ENCODE measurements at places on chromosomes 7 and 10.

GRCh38 chr10:20877986-20878983 lies 18.8 kb downstream of the NEBL start:
- peak; percentile 65 for DNase-seq

- DNase-seq = peak; percentile 63
These were observed 229.5 kb upstream of the FZD1 start for GRCh38 chr7:91034459-91035368.

DNA sequence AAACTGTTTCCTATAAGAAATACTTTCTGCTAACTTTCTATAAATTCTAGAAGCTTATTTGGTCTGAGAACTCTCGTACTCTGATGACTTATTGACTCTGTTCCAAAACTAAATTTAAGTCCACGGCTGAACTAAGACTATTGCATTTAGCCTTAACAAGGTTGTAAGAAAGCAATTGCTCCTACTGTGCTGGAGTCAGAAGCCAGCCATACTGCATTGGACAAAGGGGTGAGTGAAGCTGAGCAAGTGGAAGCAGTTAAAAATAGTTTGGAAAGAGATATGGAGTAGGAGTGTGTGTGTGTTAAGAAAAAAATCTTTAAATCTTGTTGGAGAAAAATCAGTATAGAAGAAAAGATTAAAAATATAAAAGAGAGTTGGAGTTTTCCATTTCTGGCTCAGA lies 1360.1 kb upstream of the CELF2 start:
- DNase-seq = no peak

DNA sequence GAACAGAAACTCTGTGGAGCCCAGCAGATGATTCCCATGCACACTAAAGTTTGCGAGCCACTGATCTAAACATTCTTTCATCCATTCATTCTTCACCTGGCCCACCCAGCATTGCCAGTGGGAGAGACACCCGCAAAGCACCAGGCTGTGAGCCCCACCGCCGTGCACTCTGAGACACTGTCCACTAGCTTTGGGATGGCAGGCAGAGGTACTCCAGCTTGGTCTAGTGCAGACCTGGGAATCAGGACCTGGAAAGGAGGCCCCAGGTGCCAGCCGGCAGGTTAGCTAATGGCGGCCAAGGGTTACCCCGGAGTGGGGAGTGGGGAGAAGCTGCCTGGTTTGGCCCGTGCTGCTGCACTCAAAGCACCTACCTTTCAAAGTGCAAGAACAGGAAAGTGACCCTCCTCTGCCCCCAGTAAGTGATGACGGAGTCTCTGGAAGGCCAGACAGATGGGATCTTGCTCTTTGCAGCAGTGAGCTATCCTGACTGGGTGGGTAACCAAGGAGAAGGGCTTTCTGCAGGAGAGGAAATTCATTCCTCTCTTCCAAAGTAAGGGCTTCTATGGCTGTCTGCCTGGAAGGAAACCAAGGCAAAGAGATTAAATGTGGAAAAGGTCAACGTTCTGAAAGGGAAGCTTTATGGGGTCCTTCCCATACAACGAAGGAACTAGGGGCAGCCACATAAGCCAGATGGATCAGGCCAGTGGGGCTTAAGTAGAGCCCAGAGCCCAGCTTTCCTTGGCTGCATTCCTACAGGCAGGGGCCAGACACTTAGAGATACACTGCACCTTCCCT lies 74.2 kb upstream of the LRRC4 start:
- no peak for DNase-seq

GRCh38 chr10:43692051-43692825 lies 43.6 kb upstream of the ZNF32 start:
- DNase-seq = no peak

GRCh38 chr10:129949891-129950291 lies 14.2 kb downstream of the EBF3 start:
- DNase-seq = no peak

GRCh38 chr7:47808321-47808720 lies 139.9 kb downstream of the PKD1L1 start:
- DNase-seq = no peak

- DNase-seq = no peak
These were observed 166.7 kb downstream of the POU6F2 start for GRCh38 chr7:39144420-39144819.

- DNase-seq = no peak
These were observed 67.0 kb downstream of the ATE1 start for GRCh38 chr10:121860810-121861209.

- DNase-seq = no peak
These were observed 207.1 kb upstream of the GHITM start for GRCh38 chr10:83932245-83932644.

DNA sequence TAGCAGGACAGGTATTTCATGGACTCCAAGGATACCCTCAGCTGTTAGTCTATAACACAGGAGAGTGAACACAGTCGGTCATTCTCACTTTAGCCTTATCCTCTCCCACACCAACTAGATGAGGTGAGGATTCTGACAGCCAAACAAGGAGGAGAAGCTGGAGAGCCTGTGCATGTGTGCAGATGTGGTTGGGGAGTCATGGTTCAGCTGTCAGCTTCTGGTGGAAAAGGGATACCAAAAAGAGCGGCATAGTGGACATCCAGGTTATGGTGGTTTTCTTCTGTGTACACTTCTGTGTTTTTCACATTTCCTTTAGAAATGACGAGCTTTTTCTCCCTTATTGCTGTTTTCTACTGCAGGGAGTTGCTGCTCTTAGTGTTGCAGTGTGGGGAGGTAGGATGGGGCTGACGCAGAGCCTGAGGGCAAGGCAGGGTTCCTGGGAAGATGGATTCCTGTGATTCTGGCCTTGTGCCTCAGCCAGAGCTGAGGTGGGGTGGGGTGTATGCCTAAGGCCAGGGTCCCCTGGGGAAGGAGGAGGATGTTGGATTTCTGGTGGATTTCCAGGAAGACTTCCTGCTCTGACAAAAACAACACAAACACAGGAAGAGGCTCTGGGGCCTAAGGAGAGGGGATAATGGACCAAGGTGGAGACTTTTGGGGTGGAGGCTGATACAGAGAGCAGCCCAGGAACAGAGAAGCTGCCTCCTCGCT lies 26.6 kb downstream of the PLAU start:
- peak; percentile 49 for DNase-seq

DNA sequence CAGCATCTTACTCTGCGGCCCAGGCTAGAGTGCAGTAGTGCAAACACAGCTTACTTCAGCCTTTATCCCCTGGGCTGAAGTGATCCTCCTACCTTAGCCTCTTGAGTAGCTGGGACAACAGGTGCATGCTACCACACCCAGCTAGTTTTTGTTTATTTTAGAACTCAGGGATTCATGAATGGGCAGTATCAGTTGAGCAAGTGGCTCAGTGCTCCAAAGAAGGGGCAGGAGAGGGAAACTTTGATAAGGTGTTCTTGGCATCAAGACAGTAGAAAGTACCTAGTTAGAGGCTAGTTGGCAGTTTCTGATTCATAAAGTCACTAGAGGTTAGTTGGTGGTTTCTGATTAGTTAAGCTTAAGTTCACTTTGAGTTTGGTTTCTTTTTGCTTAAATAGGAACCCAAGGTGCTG lies 18.4 kb downstream of the TRIM24 start:
- DNase-seq = no peak

- no peak for DNase-seq
These were observed 507.8 kb upstream of the MKI67 start for GRCh38 chr10:128633864-128634540.

GRCh38 chr10:16992611-16993119 lies 136.9 kb downstream of the CUBN start:
- no peak for DNase-seq

DNA sequence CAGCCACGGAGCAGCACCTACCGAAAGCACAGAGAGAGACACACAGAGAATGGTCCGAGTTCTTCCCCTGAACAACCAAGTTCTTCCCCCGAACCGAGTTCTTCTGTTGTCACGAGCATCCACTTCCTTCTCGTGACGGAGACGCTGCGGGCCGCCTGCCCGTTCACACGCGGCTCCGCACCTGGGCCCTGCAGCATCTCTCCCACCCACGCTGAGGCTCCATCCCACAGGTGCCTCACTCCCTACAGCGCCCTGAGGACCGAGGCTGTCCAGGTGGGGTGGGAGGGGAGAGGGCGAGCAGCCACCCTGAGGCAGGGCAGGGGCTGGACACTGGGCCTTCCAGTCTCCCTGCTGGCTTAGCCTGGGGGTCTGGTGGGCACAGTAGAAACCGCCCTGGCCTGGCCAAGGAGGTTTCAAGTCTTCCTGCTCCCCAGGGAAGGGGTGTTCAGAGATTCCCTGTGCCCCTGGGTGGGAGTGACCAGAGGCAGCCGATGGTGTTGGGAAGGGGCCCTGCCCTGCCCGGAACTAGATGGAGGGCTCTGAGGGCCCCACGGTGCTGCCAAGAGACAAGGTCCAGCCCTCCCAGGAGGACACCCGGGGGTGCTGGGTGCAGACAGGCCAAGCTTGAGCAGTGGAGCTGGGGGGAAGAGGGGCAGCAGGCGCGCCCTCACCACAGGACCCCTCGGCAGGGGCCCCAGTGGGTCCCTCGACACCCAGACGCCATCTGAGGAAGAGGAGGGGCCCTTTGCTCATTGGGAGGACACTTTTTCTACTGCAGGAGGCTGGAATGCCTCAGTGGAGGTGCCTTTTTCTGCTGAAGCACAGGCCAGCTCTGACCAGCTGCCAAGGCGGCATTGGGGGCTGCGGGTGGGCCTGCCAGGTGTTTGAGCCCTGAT lies 5.2 kb upstream of the NKX6-2 start:
- no peak for DNase-seq

GRCh38 chr7:38539477-38540081 lies 91.6 kb downstream of the AMPH start:
- DNase-seq = no peak

DNA sequence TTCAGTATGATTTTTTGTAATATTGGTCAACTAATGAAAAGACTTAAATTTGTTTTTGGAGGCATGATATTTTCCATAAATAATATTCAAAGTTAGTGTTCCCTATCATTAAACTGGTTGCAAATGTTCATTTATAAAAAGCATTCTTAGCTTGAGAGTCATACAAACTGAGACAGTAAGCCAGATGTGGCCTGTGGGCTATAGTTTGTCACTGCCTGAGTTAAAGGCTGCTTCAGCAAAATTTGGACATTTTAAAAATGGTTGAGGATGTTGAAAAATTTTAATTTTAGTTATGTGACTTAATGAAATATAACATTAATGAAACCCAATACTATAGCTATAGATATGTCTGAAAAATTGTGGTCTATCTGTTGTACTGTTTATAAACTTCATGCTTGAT lies 180.2 kb upstream of the CACNA2D1 start:
- DNase-seq = no peak

- no peak for DNase-seq
These were observed 45.6 kb downstream of the SORCS1 start for GRCh38 chr10:107118866-107119265.

- DNase-seq = no peak
These were observed 87.2 kb upstream of the LRRTM3 start for GRCh38 chr10:66838656-66839055.

DNA sequence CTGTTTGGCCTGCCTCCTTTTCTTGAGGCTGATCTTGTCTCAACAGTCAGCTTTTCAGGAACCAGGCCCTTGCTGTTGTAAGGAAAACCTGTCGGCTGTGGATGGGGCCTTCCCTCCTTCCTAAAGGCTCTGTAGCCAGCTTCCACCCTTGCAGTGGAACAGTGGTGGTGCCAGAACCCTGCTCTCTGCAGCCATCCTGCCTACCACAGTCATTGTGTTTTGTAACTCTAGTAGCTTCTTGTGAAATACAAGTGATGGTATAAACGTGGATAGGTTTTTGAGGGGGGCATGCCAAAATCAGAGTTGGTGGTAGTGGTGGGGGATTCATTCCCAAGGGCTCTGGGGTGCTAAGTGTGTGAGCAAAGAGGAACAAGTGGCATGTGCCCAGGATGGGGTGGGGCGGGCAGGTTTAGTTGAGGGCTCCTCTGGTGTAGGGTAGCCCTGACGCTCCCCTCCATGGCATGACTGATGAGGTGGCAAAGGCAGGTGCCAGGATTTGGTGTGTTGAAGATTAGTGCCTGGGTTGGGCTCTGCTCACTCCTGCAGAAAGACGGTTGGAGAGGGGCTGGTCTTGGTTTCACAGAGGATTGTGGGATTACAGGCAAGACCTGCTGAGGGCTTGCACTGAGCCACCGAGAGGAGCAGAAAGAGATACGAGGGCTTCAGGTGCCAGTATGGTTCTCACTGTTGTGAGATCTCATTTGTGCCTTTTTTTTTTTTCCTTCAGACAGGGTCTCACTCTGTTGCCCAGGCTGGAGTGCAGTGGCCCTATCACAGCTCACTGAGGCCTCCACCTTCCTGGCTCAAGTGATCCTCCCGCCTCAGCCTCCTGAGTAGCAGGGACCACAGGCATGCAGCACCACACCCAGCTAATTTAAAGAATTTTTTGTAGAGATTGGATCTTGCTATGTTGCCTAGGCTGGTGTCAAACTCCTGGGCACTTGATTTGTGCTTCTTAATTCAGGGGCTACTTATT lies 7.4 kb downstream of the TSPAN14 start:
- DNase-seq = peak; percentile 56

GRCh38 chr10:26090762-26091161 lies 125.8 kb upstream of the GAD2 start:
- no peak for DNase-seq

GRCh38 chr7:144454256-144455039 lies 51.0 kb upstream of the NOBOX start:
- peak; percentile 17 for DNase-seq

DNA sequence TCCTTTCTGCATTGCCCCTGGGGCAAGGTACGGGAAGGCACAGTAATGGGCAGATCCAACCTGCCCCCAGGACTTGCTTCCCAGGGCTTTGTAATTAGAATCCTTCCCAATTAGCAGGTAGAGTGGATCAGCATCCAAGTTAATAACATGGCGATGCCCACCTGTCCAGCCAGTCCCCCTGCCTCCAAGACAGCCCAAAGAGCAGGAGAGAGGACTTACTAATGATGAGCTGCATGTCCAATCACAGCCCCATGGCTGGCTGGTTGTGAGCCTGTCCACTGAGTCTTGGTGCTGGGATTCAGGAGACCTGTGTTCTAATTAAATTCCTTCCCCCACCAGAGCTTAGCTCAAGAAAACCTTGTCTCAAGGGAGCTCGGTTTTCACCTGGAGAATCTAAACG lies 49.0 kb downstream of the RPS24 start:
- no peak for DNase-seq

GRCh38 chr10:60666221-60666620 lies 112.1 kb upstream of the CDK1 start:
- DNase-seq = peak; percentile 94

- DNase-seq = no peak
These were observed 82.8 kb downstream of the TES start for GRCh38 chr7:116293139-116293538.

GRCh38 chr10:60777696-60778213 lies 523 bp upstream of the CDK1 start:
- DNase-seq = no peak

DNA sequence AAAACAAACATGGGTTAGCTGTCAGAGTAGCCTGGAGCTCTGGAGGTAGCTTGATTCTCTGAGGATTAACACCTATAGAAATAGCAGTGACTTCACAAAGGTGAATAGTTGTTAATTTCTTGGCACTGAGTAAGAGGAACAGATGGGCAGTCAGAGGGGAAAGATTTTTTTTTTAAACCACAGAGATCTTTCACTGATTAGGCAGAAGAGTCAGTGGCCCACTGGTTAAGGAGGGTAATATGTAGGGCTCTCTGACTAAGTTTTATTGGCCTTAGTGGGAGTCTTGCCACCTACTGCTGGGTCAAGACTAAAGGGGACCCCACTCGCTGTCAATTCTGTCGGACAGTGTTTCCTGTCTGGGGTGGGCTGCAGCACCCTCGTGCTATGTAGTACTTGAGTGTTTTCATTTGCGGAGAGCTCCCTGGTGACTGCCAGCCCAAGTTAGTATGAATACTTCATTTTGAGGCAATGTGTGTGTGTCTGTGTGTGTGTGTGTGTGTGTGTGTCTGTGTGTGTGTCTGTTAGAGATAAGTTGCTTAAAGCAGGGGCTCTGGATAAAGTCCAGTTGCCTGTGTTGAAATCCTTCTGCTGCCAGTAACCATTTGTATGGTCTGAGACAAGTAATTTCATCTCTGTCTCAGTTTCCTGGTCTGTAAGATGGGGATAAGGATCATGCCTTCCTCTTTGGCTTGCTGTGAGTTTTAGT lies 145.2 kb downstream of the ARID5B start:
- DNase-seq = peak; percentile 47

Data from epithelial cell of esophagus (primary cell).